ENCODE measurements at places on chromosomes 2 and 18.

- no peak for DNase-seq
Measured at GRCh38 chr2:211203986-211204385, 647.6 kb downstream of the CPS1 start.

GRCh38 chr18:67771271-67771670 lies 254.8 kb upstream of the DSEL start:
- DNase-seq, result no peak

DNA sequence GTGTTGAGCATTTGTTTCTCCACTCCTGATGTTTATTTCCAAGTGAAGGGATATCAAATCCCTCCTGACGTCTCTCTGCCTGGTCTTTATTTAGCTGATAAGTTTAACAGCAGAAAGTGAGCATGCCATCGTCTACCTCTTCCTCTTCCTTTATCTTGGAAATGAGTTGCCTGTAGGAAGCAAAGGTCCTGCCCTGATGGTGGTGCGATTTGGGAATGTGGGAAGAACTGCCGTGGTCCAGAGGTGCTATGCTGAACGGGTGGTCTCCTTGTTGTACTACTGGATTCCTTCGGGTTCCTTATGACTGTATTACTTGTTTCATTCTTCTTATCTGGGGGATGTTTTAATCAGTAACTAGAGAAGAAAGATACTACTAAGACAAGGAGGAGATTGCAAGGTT lies 217.5 kb downstream of the PMAIP1 start:
- no peak for DNase-seq

DNA sequence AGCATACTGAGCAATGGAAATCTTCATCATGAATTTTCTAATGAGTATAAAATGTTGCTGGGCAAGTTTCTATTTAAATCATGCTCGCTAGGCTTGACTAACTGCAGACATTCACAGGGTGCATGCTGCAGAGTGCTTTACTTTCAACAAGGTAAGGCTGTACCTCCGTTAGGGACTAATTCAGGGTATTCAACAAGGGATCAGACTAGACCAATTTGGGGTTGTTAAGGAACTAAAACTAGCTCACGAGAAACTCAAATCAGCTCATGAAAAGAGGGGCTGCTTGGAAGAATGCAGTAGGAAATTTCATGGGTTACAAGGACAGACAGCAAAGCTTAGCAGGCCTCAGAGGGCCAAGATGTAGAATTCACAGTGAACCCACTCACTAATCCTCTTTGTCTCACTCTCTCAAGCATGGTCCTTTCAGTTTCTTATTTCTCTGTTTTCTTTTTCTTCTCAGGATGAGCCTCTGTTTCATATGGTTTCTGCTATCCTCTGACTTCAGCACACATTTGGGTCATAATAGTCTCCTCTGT lies 2.2 kb downstream of the MYO3B start:
- no peak for DNase-seq

DNA sequence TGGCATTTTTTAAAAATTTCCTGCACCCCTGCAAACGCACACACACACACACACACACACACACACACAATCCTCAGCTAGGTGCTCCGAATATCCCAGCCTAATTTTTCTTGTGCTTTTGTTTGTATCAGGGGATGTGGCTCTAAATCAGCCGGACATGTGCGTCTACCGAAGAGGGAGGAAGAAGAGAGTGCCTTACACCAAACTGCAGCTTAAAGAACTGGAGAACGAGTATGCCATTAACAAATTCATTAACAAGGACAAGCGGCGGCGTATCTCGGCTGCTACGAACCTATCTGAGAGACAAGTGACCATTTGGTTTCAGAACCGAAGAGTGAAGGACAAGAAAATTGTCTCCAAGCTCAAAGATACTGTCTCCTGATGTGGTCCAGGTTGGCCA lies 1.8 kb downstream of the HOXD13 start:
- DNase-seq, result no peak

All from central memory CD4-positive, alpha-beta T cell (primary cell).